ENCODE measurements at places on chromosomes 6 and 20.

DNA sequence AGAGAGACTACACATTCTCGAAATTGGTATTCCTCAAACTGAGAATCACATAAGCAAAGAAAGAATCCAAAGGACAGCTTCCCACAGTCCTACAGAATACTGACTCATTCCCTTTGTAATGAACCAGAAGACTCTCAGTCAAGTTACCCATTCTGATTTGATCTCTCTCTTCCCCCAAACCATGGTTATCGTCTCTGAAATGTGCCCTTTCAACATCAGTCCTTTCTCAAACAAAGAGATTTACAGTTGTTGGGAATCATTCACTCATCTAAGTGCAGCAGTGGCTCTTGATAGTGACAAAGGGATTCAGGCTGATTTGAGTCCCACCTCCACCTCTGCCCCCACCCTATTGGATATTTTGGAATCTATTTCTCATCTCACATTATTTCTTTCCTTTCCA lies 15.0 kb upstream of the RSPO3 start:
- DNase-seq, result peak; percentile 35

DNA sequence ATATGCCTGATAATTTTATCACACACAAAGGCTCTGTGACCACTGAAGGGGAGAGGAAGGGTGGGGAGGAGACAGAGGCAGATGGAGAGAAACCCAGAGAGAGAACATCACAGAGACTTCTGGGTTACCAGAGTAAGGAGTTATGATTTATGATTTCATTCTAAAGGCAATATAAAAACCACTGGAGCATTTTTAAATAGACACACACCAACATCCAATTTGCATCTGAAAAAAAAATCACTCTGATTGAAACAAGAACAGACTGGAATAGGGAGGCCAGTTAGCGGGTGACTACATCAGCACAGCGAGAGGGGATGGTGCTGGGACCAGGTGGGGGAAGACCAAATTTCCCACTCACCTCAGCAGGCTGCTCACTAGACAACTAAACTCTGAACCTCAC lies 104.8 kb downstream of the AGPAT4 start:
- no peak for DNase-seq

DNA sequence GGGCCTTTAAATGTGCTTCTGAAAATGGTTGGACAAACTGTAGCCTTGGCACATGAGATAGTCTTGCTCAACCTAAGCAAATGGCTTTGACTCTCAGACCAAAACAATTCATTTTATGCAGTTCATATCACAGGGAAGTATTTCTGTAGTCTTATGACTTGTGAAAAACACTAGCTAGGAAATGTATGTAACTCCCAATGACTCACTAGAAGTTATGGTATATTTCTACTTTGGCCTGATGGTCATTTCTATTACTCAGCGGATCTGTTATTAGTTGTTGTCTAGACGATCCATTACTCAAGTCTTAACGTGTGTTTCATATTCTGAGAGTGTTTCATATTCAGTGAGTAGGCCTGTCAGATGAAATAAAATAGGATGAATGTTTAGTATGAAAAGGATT lies 1333.5 kb downstream of the KHDRBS2 start:
- DNase-seq, result no peak

GRCh38 chr6:148179786-148180185 lies 162.9 kb upstream of the SASH1 start:
- no peak for DNase-seq

DNA sequence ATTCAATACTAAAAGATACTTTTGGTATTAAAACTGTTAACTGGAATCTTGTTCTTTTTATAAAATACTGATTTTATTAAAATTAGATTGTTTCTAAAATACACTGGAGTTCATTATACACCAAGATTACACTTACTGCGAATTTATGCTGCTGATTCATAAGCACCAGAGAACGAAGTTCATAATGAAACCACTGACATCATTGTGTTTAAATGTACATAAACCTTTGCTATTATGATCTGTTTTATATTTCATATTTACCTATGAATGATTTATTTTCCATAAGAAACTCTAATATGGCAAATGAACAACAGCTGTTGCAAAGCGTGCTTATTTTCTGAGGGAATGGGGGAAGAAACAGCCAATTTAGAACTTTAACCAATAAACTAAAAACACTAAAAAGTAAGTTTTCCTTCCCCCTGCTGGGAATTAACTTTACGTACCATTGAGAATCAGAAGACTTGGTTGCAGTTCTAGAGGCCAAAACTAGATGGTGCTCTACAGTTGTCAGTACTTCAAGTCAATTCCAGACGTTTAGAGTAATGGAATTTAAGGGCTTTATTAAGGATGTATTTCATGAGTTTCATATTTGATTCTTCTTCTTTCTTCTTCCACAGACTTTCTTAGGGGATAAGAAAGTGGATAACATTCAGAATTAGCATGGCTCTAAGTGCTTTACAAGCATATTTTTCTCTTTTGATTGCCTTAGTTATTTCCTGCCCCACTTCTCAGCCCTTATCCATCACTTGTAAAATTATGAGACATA lies 30.8 kb upstream of the COL19A1 start:
- DNase-seq, result peak; percentile 31
